Suprapubic skin (tissue), 4 donors: ENCODE measurements at places on chromosomes 13 and 19.

- no peak for DNase-seq
- H3K36me3 ChIP-seq: no peaks in the 10 kb centered on the region
- no peak overlapping the region for H3K4me3 ChIP-seq
- no peaks in the 10 kb centered on the region for H3K27me3 ChIP-seq
- H3K27ac ChIP-seq: no peak overlapping the region
- H3K4me1 ChIP-seq: peaks cover 11% of the 10 kb centered on the region
Measured at GRCh38 chr13:26307701-26308100, 53.8 kb downstream of the CDK8 start.

GRCh38 chr19:2495651-2496316, 19.9 kb downstream of the GADD45B start:
- H3K27me3 ChIP-seq: no peaks in the 10 kb centered on the region
- H3K4me1 ChIP-seq: peaks cover 48% of the 10 kb centered on the region
- peak overlapping the region; percentile 46 for H3K4me3 ChIP-seq
- H3K36me3 ChIP-seq: no peaks in the 10 kb centered on the region
- no peak for DNase-seq
- H3K27ac ChIP-seq: peak overlapping the region; percentile 80

DNA sequence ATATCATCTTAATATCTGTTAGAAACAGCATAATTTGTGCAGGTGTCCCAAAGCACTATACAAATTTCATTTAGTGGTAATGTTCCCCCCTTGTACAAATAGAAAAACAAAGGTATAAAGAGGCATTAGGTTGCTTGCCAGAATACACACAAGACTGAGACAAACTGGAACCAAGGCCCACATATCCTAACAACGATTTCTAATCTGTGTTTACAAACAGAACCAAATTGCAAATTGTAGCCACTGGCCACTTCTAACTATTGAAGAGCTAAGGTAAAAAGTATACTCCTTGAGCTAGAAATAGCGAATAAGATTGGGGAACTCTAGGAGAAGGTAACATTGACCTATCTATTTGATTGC, 526.1 kb downstream of the KLF12 start:
- peaks cover 16% of the 10 kb centered on the region for H3K4me1 ChIP-seq
- H3K4me3 ChIP-seq: no peak overlapping the region
- no peaks in the 10 kb centered on the region for H3K27me3 ChIP-seq

DNA sequence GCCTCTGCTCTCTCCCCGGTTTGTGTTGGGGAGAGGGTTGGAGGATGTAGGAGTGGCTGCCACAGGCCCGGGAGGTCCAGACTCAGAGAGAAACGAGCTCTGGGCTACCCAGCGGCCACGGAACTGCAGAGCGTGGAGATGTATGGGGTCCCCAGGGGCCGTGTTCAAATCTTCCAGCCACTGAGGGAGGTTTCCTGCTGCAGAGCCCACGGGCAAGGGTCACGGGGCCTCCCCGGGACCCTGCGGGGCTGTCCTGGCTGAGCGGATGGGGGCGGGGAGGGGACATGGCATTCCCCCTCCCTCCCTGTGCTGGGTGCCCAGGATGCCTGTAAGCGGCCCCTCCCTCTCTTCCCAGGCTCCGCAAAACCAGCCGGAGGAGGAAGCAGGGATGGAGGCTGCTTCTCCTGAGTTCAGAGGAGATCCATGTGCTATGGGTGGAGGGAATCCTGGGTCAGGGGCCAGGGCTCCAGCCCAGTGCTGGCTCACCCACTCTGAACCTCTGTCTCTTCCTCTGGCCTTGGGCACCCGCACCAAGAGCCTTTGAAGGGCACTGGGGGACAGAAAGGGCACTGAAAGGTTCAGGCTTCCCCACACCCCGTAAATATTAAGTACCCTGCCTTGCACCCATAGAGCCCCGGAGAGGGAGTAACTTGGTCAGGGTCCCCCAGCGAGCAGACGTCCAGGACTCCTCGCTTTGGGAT, 22.6 kb downstream of the SMIM24 start:
- DNase-seq: no peak
- H3K27ac ChIP-seq: peak overlapping the region; percentile 70
- no peak overlapping the region for H3K4me3 ChIP-seq
- no peaks in the 10 kb centered on the region for H3K27me3 ChIP-seq

- no peak overlapping the region for H3K4me3 ChIP-seq
- no peaks in the 10 kb centered on the region for H3K36me3 ChIP-seq
- no peaks in the 10 kb centered on the region for H3K4me1 ChIP-seq
- H3K27me3 ChIP-seq: peaks cover 11% of the 10 kb centered on the region
Measured at GRCh38 chr13:48879432-48879831, 96.3 kb upstream of the FNDC3A start.

DNA sequence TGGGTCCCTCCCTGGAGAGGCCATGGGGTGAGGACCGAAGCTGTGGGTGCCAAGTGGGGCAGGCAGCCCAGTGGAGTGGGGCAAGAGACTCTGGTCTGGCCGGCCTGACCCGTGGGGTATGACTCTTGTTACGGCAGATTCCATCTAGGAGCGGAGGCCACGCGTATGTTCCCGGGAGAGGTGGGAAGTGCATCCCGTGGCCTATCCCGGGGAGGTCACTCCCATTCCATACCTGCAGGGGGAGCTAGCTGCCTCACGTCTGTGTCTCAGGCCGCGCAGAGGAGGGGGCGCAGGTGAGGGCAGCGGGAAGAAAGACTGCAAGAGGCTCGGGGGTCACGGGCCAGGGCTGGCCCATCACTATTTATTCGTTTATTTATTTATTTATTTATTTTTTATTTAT, 4.9 kb downstream of the CSNK1G2 start:
- no peak for DNase-seq
- no peak overlapping the region for H3K4me3 ChIP-seq
- H3K4me1 ChIP-seq: peaks cover 41% of the 10 kb centered on the region
- H3K27me3 ChIP-seq: no peaks in the 10 kb centered on the region

- H3K36me3 ChIP-seq: no peaks in the 10 kb centered on the region
- H3K27ac ChIP-seq: no peak overlapping the region
- no peak for DNase-seq
- H3K4me3 ChIP-seq: no peak overlapping the region
- H3K4me1 ChIP-seq: no peaks in the 10 kb centered on the region
Measured at GRCh38 chr13:44448875-44449274, 75.3 kb downstream of the SERP2 start.
